ENCODE measurements at places on chromosomes 1 and 21.

DNA sequence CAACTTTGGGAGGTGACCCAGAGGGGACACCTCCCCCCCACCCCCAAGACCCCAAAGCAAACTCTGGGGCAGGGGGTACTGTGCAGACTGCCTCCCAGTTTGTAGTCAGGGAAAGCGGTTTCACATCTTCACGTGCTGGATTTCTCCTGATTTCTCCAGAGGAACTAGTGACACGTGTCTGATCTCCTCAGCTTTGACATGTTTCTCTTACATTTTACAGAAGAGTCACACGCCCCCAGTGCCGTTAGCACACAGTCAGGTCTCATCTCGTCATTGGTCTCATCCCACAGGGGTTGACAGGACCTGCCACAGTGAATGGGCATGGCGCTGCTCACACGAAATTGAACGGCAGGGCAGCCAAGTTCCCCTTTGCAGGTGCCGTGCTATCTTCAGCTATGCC is 11.8 kb downstream of the PDPN start:
- DNase-seq: no peak

DNA sequence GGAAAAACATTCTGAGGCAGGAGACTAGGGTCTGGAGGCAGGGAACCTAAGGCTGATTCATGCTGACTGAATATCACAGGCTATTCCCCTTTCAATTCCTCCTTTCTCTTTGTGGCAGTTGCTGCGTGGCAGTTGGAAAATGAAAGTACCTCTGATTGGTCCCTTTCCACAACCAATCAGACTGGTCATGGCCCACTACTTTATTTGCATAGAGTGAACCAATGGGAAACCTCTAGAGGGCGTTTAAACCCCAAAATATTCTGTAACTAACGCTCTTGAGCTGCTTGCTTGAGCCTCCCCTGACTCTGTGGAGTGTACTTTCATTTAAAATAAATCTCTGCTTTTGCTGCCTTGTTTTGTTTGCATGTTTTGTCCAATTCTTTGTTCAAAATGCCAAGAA is 27.7 kb upstream of the VN1R5 start:
- DNase-seq: no peak

DNA sequence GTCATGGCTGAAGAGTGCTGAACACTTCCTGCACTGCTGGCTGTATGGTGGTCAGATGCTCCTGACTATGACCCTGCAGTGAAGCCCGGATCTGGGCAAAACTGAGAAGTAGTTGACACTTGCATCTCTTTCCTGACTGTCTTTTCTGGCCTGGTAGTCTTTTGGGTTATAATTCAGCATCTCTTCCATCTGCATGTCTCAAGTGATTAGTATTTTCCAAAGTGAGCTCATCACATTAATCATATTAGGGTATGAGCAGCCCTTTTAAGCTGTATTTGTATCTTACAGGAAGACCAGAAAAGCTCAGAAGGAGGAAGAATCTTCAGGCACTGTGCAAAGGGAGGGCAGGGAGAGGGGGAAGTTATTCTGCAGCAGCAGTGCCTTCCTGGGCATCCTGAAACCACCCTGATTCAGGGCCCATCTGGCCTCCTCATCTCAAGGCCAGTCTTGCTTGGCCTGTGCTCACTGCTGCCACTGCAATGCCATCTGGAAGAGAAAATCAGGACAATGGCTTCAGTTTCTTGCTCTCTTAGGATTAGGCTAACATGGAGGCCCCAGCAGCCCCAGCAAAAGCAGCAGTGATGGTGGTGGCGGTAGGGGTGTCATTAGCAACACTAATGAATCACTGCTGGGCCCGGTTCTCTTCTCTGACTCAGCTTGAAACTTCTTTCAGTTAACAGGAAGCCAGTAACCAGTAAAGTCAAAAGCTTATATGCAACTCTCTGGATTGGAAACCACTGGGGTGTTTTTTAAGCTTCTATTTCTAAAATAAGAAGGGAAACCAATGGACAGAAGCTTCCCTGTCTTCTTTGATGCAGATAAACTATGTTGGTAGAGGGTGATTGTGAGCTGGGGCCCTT is 63.3 kb upstream of the WDR26 start:
- peak; percentile 79 for DNase-seq

- no peak for DNase-seq
Measured at GRCh38 chr1:77126307-77126706, 92.9 kb downstream of the PIGK start.

GRCh38 chr1:73635021-73635420 is 563.0 kb downstream of the LRRIQ3 start:
- DNase-seq: no peak

DNA sequence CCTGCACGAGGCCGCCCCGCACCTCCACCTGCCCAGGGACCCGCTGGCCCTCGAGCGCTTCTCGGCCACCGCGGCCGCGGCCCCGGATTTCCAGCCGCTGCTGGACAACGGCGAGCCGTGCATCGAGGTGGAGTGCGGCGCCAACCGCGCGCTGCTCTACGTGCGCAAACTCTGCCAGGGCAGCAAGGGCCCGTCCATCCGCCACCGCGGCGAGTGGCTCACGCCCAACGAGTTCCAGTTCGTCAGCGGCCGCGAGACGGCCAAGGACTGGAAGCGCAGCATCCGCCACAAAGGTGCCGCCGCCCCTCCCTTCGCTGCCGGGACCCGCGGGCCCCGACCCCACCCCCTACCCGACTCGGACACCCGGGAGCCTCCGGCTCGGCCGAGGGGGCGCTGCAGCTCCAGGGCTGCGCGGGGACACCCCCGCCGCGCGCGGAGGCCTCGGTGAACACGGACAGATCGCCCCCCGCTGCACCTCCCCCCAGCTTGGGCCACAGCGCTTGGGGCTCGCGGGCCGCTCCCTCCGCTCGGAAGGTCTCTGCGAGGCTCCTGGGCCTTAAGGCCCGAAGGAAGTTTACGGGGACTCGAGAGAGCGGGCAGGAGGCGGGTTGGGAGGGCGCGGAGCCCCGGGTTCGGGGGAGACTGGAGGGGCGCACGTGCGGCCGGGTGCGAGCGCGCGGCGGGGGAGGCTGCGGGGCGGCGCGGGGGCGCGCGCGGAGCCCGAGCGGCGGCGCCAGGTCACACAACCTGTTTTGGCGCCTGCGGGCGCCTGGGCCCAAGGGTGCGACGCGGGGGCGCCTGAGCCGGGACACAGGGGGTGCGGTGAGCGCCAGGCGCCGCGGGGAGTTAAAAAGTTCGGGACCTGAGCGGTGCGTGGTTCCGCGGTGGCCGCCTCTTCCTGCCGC is 1.2 kb downstream of the SAMD11 start:
- DNase-seq: no peak

DNA sequence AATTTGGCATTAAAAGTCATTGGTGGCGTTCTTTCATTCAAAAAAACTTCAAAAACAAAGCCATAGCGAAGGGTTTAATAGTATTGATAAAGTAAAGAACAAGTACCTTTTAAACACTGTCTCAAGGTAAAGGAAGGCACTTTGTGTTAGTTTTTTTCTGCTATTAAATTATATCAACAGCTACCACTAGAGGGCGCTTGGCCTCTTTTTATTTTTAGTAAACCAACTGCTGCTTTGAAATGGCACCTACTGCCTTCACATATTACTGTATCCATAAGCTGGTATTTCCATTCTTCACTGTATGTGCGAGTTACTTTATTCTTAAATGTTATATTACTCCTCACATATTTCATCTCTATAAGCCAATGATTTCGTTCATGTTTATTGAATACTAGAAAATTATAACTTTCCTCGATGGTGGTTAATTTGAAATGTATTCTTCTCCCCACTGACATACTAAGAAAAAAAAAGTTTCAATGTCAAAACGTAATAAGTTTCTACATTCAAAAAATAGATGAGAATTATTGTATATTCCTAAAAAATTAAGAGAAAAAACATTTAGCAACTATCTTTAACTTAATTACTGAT is 125.7 kb upstream of the CXADR start:
- peak; percentile 16 for DNase-seq

All from activated CD4-positive, alpha-beta T cell treated with anti-CD3 and anti-CD28 coated beads, Interleukin-2, amount 50 U/mL, for 48 hours (primary cell).